Stimulated activated CD4-positive, alpha-beta T cell treated with anti-CD3 and anti-CD28 coated beads, Interleukin-15, amount 100 ng/mL, for 1 hour (primary cell): ENCODE measurements at places on chromosomes 12 and 14.

GRCh38 chr14:102043251-102044025 is 43.4 kb downstream of the HSP90AA1 start:
- no peak for DNase-seq

DNA sequence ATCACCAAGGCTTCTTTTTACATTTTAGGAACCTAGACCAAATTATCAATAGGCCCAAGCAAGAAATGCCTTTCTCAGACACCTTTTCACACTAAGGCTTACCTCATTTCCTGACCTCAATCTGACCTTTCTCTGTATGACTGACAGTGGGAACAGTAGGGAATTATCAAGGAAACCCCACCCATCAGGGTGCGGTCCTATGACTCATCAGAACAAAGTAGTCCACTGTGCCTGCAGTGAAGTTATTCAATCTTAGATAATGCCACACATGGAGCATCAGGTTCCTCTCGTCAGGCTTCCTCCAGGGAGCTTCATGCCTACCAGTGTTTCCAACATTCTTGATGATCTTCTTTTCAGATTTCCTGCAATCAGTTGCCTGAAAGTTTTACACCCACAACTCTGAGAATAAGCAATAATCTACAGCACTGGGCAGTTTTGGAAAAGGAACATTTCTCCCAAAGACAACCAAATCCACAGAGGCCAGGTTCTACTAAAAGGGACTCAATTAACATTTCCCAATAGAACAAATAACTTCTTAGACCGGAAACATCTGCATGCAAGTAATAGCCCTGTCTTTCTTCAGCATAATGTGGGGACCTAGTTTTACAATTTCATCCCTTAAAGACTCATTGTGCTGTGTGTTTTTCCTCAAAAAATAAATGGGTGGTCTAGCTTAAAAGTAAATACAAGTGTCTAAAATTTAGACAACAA is 35.9 kb upstream of the TMTC2 start:
- DNase-seq, result no peak

DNA sequence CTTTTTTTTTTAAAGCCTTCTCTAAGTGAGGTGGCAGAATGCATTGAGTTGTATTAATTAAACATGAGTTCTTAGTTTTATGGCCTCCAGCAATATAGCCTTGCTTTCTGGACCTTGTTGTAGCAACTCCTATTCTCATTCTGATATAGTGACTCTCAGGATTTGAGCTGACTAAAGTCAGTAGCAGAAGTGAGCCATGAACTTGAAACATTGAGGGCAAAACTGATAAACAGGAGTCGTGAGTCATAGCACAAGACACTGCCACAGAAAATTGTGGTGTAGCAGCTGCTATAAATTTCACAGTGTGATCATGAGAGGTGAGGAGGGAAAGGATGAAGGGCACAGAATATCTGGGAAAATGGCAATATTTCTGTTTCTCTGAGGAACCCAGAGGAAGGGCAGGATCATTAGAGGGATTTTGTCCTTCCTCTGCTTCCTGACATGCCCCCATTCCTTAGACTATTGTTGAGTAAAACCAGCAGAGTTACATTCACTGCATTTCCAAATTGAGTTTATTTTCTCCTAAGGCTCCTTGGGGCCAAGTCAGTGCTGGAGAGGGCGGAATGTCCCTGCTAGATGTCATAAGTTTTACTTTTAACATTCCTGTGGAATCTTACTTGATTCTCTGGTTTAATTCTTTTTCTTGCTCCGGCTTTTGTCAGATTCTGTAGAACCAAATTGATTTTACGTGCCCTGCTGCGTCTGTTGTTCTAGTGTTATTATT is 7.5 kb downstream of the KLRG1 start:
- no peak for DNase-seq

DNA sequence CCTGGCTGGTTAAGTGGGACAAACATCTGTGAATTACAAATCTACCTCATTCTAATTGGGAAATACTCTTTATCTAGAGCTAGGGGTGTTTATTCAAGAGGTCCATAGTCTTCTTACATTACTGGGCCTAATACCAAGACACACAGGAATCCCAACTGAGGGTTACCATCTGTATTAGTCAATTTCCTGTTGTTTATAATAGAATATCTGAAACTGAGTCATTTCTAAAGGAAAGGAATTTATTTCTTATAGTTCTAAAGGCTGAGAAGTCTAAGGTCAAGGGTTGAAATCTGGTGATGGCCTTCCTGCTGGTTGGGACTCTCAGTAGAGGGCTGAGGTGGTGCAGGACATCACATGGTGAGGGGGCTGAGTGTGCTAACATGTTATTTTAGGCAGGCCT is 36.0 kb downstream of the RTRAF start:
- DNase-seq, result no peak

- no peak for DNase-seq
These were observed 22.0 kb upstream of the MGST1 start for GRCh38 chr12:16325426-16325825.

- no peak for DNase-seq
These were observed 42.3 kb downstream of the ANAPC7 start for GRCh38 chr12:110361216-110361615.
